ENCODE measurements at places on chromosomes 12 and 14.

GRCh38 chr12:30696486-30696885 is 817 bp upstream of the IPO8 start:
- no peak for DNase-seq

GRCh38 chr12:91885851-91886731 is 259.6 kb downstream of the BTG1 start:
- DNase-seq = no peak

DNA sequence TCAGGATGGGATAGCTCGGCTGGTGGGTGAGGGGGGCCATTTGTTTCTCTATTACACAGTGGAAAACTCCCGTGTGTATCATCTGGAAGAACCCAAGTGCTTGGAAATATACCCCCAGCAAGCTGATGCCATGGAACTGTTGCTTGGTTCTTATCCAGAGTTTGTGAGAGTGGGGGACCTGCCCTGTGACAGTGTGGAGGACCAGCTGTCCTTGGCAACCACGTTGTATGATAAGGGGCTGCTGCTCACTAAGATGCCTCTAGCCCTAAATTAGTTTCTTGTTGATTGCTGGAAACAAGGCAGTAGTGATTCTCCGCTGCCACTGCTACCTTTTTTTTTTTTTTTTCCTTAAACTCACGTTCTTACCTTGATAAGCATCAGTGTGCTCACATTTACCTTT is 1.9 kb downstream of the RIOX1 start:
- no peak for DNase-seq

- DNase-seq = peak; percentile 60
Observed at GRCh38 chr12:117874842-117875434, 93.9 kb downstream of the KSR2 start.

GRCh38 chr12:3004655-3005565 is 45.7 kb downstream of the TEAD4 start:
- DNase-seq = no peak
